ENCODE measurements at places on chromosomes 16 and 17.

GRCh38 chr16:47999595-47999994 is 156.2 kb downstream of the ABCC12 start:
- DNase-seq: no peak

- DNase-seq: peak; percentile 40
These were observed 1.4 kb downstream of the HAGHL start for GRCh38 chr16:728131-728889.

DNA sequence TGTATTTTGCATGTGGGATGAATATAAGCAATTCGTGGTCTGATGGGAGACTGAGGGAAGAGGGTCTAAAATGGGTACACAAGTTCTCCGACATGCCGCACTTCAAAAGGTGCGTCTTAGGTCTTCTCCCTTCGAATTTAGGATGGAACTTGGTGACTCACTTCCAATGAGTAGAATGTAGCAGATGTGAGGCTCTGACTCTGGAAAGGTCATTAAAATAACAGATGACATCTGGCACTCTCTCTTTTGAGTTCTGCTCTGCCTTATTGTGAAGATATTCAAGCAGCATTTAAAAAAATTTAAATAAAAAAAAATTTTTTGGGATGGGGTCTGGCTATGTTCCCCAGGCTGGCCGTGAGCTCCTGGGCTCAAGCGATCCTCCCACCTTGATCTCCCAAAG is 92.7 kb downstream of the TMEM100 start:
- DNase-seq: no peak

- no peak for DNase-seq
These were observed 65.3 kb downstream of the MEAK7 start for GRCh38 chr16:84438971-84439696.

GRCh38 chr16:22225060-22225459 is 19.0 kb downstream of the EEF2K start:
- no peak for DNase-seq

DNA sequence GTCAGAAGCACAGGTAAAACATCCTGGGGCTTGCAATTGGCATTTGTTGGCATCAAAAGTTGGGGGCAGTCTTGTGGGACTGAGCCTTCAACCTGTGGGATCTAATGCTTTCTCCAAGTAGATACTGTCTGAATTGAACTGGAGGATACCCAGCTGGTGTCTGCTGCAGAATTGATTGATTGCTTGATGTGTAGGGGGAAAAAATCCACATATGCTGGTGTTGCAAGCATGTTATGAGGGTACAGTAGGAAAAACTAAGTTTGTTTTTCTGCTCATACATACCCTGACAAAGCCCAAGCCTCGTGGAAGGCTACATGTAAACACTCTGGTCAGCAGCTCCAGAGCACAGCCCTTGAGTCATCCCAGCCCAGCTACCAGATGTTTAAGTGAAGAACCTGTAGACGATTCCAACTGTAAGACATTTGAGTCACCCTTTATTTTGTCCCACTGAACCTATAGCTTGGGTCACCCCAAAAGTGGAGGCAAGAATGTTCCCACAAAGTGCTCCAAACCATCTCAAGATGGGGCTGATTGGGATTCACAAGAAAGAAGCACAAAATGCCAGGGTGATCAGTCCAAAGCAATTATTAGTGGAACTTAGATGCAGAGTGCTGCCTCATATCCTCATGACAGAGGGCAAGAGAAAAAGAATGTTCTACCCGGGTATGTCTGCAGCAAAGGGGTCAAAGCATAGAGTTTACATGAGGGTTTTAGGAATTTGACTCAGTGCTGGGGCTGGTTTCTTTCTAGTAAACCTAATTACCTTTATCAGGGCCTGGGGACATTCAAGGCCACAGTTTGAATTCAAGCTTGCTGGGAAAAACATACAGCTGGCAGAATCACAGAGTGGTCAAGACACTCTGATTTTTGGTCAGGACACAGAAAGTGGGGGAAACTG is 9.6 kb upstream of the APPBP2 start:
- no peak for DNase-seq

GRCh38 chr17:41392278-41392677 is 5.1 kb downstream of the KRT31 start:
- DNase-seq: no peak

GRCh38 chr17:39200070-39200879 is at the start of gene RPL19:
RPL19 (plus strand) TSS chr17:39200283; CDS start chr17:39200345, 62 bp downstream.
- DNase-seq: peak; percentile 70

DNA sequence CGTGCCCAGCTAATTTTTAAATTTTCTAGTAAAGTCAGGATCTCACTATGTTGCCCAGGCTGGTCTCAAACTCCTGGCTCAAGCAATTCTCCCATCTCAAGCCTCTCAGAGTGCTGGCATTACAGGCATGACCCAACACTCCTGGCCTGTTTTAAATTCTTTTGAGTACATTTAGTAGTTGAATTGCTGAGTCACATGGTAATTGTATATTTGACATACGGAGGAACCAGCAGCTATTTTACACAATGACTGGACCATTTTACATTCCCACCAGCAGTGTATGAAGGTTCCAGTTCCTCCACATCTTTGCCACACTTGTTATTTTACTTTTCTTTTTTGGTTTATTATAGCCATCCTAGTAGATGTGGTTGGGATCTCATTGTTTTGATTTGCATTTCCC is 43.6 kb downstream of the RHOT1 start:
- no peak for DNase-seq

- DNase-seq: peak; percentile 38
These were observed 22.6 kb upstream of the SPATA32 start for GRCh38 chr17:45284176-45285140.

- DNase-seq: no peak
These were observed 24.4 kb downstream of the MPP2 start for GRCh38 chr17:43882761-43883415.

DNA sequence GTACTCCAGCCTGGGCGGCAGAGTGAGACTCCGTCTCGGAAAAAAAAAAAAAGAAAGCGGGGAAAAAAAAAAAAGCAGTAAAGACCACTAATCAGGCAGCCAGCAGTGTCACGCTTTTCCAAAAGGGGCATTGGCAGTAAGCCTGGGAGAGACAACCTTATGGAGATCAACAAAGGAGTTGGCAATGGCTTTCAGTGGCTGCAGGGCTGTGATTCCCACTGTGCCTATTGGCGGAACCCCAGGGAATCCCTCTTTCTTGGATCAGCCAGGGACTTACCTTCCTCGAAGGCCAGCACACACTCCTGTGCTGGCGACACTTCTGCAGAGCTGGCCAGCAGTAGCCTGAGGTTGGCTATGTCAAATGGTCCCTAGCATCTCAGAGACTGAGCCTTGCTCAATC is 43.2 kb upstream of the ZFHX3 start:
- no peak for DNase-seq

- DNase-seq: peak; percentile 11
These were observed 70.9 kb downstream of the GNAO1 start for GRCh38 chr16:56262148-56262547.

DNA sequence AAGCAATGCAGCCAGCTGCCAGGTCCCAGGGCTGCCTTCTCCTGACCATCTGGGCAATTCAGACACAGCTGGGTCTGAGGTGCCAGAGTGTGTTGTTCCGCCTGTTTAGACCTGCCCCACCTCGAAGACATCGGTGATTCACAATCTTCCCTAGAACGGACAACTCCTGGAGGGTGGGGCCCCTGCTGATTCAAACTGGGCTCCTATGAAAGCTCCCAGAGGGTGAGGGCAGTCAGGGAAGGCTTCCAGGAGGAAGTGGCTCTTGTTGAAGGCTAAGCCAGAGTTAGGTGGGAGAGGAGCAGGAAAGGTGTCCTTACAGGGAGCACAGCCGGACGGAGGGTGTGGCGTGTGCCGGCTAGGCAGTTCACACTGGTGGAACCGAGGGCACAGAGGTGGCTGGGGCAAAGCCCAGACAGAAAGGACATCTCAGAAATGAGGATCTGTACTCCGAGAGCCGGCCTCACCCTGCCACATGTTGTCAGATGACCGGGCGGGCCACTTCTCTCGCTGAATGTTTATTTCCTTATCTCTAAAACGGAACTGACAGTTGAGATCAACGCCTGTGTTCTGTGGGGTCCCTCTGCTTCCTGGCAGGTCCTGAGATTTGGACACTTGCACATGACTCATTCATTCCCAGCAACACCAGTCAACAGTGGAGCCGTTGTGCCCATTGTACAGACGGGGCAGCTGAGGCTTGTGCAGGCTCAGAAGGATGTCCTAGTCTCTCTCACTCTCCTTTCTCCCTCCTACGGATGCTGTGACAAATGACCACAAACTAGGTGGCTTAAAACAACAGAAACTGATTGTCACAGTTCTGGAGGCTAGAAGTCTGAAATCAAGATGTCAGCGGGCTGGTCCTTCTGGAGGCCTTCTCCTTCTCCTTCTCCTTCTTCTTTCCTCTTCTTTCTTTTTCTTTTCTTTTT is 26.9 kb upstream of the LITAF start:
- DNase-seq: no peak

GRCh38 chr16:12609937-12610699 is 193.6 kb downstream of the CPPED1 start:
- DNase-seq: no peak

DNA sequence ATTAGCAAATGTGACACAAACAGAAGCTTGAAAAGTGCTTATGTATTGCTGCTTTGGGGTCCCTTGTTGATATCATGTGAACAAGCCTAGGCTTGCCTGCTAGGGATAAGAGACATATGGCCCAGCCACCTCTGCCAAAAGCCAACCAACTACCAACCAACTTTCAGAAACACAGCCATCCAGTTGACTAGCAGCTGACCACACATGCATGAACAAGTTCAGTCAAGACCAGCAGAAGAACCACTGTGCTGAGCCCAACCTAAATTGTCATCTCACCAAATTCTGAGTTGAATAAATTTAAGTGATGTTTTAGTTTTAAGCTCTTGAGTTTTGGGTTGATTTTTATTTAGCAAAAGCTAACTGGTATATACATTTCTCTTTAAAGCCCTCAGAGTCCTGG is 3.5 kb downstream of the ERN2 start:
- no peak for DNase-seq

GRCh38 chr17:41800601-41801373 is 11.0 kb downstream of the P3H4 start:
- no peak for DNase-seq

- no peak for DNase-seq
These were observed 28.0 kb downstream of the OR1D5 start for GRCh38 chr17:3035256-3035967.

GRCh38 chr16:24571096-24571495 is 31.7 kb downstream of the RBBP6 start:
- no peak for DNase-seq

GRCh38 chr17:82230609-82231311 is 1.9 kb downstream of the SLC16A3 start:
- no peak for DNase-seq

DNA sequence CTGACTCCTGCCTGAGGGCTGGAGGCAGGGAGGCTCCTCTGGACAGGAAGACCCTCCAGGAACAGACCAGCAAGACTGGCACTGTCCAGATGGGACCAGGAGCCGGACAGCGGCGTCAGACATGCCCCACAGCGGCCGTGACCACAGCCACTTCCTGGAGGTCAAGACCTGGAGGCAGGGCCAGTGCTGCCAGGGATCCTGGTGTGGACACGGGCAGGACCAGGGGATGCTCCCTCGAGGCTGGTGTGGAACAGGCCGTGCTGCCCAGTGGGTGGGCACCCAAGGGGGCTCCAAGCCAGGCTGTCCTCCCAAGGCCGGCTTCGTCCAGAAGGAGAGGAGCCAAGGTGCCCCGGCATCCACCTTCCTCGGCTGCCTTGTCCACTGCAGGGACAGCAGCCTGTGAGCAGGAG is 4.5 kb upstream of the CCDC57 start:
- DNase-seq: no peak

GRCh38 chr17:59151591-59151990 is 3.4 kb downstream of the SKA2 start:
- no peak for DNase-seq

- no peak for DNase-seq
These were observed 32.9 kb downstream of the SYNRG start for GRCh38 chr17:37576281-37576680.

DNA sequence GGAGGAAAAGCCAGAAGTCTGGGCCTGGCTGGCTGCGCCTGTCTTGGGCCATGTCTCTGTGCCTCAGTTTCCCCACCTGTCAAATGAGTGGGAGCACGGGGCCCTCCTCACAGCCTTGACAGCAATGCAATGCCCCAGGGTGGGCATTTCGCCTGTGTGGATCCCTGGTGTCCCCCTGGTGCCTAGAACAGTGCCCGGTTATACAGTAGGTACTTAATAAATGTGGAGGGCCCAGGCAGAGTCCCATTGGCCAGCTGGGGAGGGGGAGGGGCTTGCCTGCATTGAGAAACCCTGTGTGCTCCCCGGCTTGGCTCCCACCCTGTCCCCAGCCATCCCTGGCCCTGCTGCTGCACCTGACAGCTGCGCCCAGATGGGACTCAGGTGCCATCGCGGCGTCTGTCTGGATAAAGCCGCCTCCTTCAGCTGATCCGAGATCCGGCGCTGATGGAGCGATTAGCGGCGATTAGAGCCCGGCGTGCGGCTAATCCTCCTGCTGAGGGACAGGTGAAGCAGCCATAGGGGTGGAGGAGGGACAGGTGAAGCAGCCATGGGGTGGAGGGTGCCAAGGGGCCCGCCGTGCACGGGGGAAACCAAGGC is 12.4 kb downstream of the ZFPM1 start:
- DNase-seq: no peak

- no peak for DNase-seq
These were observed 392.2 kb downstream of the NPIPA8 start for GRCh38 chr16:17944345-17944744.

GRCh38 chr16:57462978-57463362 is 491 bp downstream of the POLR2C start:
- no peak for DNase-seq

- DNase-seq: no peak
These were observed 6.0 kb upstream of the RNF135 start for GRCh38 chr17:30964876-30965275.

GRCh38 chr17:16915752-16916556 is 56.0 kb downstream of the TNFRSF13B start:
- peak; percentile 7 for DNase-seq

DNA sequence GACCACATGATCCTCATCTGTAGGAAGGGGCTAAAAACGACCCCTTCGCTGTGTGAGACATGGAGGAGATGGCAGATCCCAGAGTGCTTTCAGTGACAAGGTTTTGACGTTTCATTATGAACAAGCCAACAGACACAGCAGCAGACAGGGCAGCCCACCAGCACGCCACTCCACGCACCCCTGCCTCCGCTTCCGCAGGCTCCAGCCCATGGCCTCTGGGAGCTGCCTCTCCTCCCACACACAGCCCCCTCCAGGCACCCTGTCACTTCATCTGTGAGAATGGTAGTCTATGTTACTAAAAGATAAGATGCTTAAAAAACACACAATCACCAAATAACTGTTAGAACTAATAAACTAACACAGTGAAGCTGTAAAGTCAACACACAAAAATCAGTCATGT is 12.3 kb upstream of the ADCY7 start:
- DNase-seq: no peak

- DNase-seq: no peak
These were observed 46.1 kb downstream of the ABCA8 start for GRCh38 chr17:68909066-68909465.
